ENCODE measurements at places on chromosomes 7 and 10.

GRCh38 chr10:18142151-18142550, 1.9 kb downstream of the CACNB2 start:
- no peak for DNase-seq

DNA sequence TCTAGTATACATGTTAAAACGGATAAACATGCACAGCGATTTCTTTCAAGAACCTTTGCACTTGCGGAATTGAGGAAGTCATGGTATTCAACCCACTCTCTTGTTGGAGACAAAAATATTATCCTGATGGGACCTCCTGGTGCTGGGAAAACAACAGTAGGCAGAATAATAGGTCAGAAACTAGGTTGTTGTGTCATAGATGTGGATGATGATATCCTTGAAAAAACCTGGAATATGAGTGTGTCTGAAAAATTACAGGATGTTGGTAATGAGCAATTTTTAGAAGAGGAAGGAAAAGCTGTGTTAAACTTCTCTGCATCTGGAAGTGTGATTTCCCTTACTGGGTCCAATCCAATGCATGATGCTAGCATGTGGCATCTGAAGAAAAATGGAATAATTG, 6.9 kb downstream of the THNSL1 start:
- DNase-seq: no peak

DNA sequence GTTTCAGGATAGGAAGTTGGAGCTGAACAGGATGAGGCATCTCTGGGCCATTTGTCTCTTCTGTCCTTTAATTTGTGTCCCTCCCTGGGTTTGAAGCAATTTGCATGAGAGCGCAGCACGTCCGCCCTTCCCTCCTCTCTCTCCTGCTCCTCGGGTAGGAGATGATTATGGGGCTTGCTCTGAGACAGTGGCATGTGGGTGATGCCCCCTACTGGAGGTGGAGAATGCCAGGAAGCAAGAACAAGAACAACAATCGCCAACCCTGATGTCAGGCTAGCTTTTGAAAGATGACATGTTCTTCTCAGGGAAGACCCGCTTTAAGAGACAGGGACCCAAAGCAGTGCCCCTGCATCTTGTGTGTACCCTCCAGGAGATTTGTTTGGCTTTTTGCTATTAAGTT, 63.9 kb upstream of the LOXL4 start:
- peak; percentile 10 for DNase-seq

GRCh38 chr10:68502846-68503245, 24.5 kb downstream of the SLC25A16 start:
- DNase-seq: no peak

DNA sequence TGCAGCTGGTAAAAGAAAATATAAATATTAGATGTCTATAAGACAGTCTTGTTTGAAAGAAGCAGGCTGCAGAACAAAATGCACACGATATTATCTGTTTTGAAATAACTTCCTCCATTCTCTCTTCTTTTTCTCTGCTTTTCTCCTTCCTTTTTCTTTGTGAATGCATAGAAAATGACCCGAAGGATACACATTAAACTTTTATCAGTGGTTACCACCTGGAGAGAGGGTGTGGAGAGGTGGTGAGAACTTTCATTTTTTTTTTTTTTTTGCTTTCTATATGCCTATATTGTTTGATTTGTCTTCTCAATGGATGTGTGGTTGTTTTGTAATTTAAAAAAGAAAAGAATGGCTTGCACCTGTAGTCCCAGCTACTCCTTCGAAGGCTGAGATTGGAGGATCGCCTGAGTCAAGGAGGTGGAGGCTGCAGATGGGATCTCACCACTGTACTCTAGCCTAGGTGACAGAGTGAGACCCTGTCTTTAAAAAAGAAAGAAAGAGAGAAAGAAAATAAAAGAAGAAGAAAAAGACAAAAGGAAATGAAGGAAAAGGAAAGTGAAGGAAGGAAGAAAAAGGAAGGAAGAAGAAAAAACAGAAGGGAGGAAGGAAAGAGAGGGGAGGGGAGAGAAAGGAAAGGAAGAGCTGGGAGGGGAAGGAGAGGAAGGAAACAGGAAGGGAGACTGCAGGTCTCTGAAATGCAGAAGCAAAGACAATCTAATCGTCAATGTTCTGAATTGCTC, 64.4 kb downstream of the SAMD9 start:
- DNase-seq: no peak

DNA sequence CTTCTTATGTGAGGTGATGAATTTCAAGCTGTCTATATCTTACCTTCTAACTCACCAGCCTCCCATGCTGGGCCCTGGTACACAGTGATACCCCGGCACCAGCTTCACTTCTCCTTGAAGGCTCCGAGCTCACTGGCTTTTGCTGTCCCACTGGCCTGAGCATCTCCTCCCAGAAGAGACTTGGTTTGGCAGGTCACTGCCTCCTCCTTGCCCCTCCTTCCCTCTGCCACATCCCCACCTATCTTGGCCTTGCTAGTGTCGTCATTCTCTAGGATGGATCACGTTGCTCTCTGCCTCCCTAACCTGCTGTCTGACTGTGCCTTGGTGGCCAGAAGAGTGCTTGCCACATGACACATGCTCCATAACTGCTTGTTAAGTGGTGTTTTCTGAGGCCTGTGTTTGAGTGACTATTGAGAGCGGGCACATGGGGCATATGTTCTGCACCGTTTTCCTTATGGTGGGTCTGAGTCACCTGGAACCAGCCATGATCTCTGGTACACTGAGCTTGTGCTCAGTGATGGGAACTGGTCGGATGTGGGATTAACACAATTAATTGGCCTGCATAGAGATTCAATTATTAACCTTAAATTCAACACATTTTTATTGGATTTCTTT, 86.5 kb downstream of the TMEM178B start:
- DNase-seq: no peak

GRCh38 chr10:47214520-47214919, 85.5 kb upstream of the GDF10 start:
- DNase-seq: no peak

DNA sequence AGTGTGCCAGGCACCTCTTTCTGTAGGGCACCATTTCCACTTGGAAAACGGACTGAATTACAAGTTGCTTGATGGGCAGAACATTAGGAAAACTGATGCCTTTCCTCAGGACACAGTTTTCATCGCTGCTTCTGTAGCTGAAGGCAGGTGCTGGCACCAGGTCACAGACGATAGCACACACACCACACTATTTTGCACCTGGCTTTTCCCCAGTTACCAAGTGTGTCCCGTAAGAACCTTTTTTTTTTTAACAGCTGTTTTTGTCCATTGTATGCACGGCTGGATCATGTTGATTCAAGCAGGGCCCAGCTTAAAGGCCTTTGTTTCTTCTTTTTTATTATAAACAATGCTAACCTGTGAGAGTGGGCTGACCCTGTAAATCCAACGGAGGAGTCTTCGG, 1.3 kb upstream of the GET4 start:
- DNase-seq: no peak

GRCh38 chr10:126749015-126749655, 78.6 kb upstream of the C10orf90 start:
- DNase-seq: peak; percentile 60

GRCh38 chr10:31343551-31343950, 24.5 kb downstream of the ZEB1 start:
- no peak for DNase-seq

DNA sequence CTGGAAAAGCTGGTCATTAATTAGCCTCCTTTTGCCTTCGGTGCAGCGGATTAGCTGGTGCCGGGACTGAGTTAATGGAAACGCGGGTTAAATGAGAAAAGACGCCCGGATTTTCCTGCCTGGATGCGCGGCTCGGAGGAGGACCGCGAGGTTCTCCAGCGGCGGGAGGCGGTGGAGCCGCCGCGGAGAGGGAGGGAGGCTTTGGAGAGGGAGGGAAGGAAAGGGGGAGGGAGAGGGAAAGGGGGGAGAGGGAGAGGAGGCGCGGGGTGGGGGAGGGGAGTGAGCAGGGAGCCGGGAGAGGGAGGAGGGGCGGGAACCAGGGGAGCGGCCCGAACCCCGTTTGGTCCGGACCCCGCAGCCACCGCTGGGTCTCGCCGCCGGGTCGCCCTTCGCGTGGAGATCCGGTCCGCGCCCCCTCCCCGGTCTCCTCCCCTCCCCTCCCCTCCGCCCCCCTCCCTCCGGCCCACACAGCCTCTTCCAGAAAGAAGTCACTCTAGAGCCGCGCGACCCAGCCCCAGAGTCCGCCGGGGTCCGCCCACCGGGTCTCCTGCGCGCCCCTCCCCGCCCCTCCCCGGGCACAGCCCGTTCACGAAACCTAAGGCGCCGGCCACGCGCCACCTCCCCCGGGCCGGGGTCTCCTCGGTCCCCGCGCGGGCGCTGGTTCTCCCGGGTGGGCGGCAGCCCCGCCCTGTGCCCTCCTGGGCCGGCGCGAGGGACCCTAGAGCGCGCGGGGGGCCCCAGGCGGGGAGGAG, 347.5 kb downstream of the DNAJB6 start:
- DNase-seq: no peak

- no peak for DNase-seq
Observed at GRCh38 chr7:30559611-30560010, 35.1 kb upstream of the GARS1 start.

DNA sequence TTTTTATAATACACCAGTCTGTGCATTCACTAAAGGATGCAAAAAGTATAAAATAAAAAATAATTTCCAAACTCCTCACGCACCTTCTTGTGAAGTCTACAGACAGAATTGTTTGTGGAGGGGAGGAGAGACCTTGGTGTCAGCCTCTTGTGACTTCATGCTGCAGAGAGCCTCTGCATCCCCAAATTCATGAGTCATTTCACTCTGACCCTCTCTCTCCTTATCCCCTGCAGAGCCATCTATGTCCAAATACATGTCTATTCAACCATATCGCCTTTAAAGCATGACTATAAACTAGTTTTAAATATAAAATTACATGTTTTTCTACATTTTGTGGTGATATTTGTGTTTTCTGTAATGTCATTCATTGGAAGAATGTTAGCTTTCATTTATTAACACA, 6.0 kb downstream of the CREB5 start:
- no peak for DNase-seq

DNA sequence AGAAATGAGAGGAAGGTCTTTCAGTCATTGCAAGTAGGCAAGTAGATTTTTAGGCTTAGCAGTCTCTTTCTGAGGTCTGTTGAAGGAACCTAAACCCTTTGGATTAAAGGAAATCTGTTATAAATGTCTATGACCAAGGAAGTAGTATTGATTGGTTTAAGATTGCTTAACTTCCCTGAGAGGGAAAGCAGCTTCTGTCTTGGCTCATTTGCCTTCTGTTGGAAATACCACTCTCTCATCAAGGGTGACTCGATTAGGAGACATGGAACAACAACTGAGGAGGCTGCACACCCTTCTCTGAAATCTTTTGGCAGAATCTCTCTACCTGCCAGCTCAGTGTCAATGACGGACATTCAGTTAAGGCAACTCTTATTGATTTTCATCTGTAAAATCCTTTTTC, 282.9 kb downstream of the PRKG1 start:
- DNase-seq: no peak

- no peak for DNase-seq
Observed at GRCh38 chr10:92011560-92012214, 88.1 kb downstream of the BTAF1 start.

DNA sequence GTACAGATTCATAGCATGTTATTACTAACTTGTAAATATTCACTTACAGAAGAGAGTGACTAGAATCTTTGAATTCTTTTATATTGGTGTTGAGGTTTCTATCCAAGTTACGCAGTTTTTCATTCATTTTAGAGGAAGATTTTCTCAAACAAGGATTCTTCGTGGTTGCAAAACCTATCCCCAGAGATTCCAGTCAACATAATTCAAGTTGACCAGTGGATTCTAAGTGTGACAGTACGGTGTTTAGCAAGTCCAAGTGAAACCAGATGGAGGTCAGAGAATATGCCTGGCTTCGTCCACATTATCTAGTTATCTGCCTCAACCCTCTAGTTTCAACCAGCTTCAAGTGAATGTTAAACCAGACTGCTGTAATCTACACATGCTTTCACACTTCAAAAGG, 131.9 kb downstream of the SDK1 start:
- DNase-seq: no peak

DNA sequence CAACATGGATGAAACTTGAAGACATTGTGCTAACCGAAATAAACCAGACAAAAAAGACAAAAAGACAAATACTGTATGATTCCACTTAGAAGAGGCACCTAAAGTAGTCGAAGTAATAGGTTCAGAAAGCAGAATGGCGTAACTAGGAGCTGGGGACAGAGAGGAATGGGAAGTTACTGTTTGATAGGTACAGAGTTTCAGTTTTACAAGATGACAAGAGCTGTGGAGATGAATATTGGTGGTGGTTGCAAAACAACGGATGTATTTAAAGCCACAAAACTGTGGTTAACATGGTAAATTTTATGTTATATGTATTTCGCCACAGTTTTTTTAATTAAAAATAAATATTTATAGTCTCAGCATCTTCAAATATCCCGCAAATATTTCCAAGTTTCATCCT, 64.1 kb upstream of the DIP2C start:
- DNase-seq: no peak

GRCh38 chr10:72173619-72174296, 42.1 kb upstream of the ANAPC16 start:
- no peak for DNase-seq

GRCh38 chr7:55526770-55527169, 45.5 kb downstream of the VOPP1 start:
- no peak for DNase-seq

DNA sequence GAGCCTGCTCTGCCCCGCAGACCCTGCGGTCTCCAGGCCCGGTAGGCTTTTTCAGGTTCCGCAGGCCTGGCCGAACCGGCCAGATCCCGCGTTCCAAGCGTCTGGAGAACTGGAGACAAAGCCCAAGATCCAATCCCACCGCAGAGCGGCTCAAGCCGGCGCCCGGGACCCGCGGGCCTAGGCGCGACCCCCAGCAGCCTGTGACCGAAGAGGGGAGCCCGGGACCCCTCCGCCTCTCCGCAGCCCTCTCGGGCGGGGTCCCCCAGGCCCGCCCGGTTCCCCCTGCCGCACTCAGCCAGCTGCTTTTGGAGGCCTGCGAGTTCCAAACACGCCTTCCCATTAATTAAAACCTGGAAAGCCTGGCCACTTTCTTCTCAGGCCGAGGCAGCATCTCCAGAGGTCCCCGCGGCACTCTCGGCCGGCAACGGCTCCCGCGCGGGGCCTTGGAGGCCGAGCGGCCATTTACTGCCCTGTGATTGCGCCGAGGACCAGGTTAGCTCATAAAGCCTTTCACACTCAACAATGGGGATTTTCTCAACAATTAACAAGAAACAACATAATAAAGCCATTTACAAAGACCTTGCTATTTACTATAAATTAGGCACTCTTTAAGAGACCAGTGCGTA, 16.7 kb downstream of the SKIDA1 start:
- no peak for DNase-seq

- no peak for DNase-seq
Observed at GRCh38 chr7:8765374-8765773, 332.0 kb downstream of the NXPH1 start.

- no peak for DNase-seq
Observed at GRCh38 chr7:27802999-27803398, 63.0 kb downstream of the TAX1BP1 start.

- no peak for DNase-seq
Observed at GRCh38 chr10:62284221-62284620, 15.6 kb upstream of the RTKN2 start.

- no peak for DNase-seq
Observed at GRCh38 chr10:33277135-33277536, 57.3 kb downstream of the NRP1 start.

Data from thymus (tissue), 14 donors.